ENCODE measurements at places on chromosomes 12 and 14.

DNA sequence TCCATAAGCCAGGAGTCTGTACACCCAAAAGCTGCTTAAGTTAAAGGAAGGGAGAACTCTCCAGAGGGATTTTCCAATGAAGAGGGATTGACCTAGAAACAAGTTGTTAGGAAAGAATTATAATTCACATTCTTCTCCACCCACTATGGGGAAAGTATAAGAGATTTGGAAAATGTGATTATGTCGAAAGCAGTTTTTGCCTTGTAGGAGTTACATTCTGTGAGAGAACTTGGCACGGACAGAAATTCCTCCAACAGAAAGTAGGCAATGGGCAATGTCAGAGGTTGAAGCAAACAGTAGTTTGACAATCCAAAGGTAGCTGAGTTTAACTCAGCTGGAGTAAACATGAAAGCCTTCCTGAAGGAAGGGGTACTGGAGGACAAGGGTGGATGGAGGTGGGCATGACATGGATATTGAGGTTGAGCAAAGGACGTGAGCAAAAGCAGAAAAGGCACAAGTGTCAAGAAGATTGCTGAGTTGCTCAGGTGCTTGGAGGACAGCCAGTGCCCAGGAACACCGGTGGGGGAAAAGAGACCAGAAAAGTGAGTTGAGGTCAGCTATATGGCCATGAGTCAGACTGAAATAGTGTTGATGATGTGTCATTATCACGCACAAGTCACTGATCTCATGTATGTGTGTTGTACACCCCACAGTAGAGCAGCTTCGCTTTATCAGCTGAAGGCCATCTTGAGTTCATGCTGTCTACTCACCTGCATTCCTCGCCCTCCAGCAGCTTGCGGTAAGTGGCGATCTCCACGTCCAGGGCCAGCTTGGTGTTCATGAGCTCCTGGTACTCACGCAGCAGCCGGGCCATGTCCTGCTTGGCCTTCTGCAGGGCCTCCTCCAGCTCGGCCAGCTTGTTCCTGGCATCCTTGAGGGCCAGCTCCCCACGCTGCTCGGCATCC is 4.0 kb downstream of the KRT5 start:
- no peak for ATAC-seq

- no peak for ATAC-seq
These were observed 28.7 kb downstream of the CCDC85C start for GRCh38 chr14:99575043-99576023.

- ATAC-seq: no peak
These were observed 157.5 kb downstream of the C12orf75 start for GRCh38 chr12:105487963-105488362.

DNA sequence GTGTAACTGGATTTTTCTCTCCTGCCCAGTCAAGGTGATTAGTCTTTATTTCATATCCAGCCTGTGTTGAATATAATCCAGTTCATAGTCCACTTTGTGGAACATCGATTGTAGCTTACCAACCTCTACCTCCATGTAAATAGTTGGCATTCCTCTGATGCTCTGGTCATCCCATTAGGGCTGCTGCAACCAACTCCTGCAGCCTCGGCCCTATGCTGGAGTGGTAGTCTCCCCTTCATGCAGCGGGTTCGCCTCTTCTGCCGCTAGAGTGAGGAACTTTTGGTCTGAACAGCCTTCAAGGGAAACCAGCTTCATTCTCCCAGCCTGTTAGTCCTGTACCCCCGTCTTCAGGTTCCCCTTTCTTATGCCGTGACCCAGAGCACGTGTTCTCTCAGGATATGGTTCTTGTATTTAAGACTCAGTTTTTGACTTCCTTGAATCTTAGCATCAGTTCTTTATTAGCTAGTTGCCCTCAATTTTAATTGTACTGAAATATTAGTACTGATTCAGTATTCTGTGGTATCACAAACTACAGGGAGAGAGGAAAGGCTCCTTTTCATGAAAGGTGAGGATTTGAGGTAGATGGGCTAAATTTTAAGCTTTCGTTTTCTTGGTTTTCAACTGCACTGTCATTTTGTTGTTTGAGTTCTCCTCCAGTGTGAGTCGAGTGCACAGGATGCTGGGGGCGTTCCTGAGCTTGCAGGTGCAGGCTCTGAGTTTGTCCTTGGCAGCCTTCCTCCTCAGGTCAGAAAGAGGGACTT is 33.2 kb downstream of the ZNF664 start:
- ATAC-seq: peak; percentile 55

DNA sequence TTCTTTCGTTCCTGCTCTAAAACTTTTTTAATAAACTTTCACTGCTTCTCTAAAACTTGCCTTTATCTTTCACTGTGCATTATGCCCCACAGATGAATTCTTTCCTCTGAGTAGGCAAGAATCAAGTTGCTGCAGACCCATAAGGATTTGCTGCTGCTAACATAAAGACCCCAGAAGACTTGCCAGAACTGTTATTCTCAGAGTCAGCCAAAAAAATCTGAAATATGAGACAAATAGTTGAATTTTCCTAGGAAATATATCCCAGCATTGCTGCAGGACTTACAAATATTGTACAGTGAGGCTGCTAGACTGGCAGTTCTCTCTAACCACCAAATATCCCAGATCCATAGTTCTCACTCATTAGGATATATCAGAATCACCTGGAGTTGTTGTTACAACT is 349.1 kb upstream of the FLRT2 start:
- ATAC-seq: no peak

GRCh38 chr12:95218150-95219133 is 835 bp downstream of the VEZT start:
- peak; percentile 1 for ATAC-seq

DNA sequence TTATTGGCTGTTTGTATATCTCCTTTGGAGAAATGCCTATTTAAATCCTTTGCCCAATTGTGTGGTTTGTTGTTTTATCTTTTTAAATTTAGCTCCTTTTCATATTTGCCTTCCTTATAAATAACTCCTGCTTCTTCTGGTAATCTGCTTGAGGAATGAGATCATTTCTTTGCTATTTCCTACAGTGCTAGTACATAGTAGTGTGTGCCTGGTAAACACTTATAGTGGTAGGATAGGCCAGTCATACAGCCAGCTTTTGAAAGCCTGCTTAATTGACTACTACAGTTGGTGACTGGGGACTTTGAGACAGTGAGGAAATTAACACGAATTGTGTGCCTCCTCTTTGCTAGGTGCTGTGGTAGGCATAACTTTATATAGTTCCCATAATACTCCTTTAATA is 68.7 kb downstream of the BORCS5 start:
- no peak for ATAC-seq
